ENCODE measurements at places on chromosomes 2 and 18.

DNA sequence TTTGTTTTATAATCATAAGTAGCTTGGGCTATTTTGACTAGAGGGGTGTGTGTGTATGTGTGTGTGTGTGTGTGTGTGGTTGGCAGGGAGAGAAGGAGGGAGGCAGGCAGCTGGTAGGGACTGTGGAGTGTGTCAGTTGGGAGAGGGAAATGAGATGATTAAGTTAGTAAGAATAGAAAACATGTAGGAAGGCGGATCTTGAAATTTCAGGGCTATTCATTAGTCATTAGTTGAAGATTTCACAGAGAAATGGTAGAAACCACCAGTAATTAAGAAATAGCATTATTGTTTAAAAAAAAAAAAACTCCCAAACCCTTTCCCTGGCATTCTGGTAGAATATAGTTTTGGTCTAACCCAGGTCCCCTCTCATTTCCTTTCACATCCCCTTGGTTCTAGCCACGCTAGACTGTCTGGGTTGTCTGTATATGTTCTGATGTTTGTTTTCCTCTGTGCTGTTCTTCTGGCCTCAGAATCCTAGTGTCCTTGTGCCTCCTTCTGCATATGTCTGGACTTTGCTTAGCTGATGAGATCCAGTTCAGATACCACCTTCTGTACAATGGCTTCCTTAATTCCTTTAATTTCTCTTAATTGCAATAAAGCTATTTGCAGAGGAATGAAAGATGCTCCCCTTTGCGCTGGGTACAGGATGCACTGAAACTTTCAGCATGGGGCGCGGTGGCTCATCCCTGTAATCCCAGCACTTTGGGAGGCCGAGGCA lies 161.6 kb downstream of the NEDD4L start:
- no peak for DNase-seq

DNA sequence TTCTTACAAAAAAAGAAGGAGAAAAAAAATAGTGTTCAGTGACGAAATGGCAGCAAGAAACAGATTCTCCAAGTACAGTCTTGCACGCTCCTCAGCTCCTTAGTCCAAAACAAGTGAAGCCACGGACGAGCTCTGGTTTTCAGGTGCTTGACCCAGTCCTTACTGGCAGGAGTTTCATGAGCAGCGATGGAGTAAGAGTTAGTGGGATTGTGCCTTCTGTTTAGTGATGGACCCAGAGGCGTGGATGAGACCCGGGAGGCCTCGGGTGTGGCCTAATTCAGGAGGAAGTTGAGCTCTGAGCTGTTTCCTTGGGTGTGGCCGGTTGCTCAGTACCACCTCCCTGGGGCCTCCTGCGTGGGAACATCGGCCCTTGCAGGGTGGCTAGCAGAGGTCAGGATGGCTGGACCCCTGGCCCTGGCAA lies 52.0 kb downstream of the KIF5C start:
- no peak for DNase-seq

- no peak for DNase-seq
Observed at GRCh38 chr18:54772056-54772455, 56.2 kb upstream of the RAB27B start.

DNA sequence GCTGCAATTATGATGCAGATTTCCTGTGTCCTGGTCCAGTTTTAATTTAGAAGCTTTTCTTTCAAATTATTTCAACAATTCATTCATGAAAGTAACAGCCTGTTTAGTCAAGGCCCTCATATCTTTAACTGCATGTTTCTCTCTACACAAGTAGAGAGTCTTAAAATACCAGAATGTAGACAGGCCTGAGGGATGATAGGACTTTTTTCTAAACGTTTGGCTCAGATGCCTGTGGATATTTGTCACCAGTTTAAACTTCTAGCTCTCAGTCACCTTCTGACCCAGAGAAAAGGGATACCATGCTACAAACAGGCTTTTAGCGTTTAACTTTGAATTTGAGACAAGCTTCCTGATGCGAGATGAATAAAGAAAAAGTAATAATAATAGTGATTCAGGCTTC lies 15.7 kb downstream of the COL5A2 start:
- no peak for DNase-seq

- no peak for DNase-seq
Observed at GRCh38 chr2:88165332-88166003, 4.7 kb upstream of the THNSL2 start.

Measured in NCI-H1436 treated with DMSO at 0.1 percent for 48 hours (cell line).